ENCODE measurements at places on chromosomes 13 and 19.

DNA sequence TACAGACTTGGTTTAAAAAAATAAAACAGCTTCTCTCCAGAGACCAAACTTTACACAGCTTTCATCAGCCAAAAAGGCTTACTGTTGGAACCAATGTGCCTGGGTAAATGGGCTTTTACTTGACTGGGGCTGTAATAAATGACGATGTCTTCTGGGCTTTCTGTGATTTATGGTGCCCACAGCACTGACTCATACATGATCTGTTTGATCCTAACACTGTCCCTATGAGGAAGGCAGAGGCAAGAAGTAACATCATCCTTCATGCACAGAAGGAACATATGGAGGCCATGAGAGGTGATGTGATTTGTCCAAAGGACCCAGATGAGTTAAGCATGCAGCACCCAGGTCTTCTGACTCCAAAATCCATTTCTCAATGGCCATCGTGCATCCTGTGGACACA lies 77.4 kb downstream of the DOCK9 start:
- DNase-seq: no peak

GRCh38 chr13:66218583-66218982 lies 1011.6 kb downstream of the PCDH9 start:
- no peak for DNase-seq

DNA sequence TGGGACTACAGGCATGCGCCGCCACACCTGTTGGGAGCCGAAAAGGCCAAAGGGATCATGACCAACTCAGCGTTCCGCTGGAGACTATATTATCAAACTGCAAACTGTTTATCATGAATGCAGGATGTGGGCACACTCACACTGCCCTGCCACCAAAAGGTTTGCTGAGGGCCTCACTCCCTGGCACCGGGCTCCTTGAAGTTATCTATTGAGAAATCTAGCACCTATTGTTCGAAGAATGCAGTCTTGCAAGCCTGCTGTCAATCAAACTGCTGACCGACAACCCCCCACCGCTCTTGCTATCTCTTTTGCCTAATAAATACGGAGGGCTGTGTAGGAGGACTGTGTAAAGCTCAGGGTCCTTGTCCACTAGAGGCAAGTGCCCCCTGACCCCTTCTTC lies 5.2 kb upstream of the ZNF836 start:
- DNase-seq: no peak

- no peak for DNase-seq
These were observed 103.5 kb upstream of the AKAP11 start for GRCh38 chr13:42168496-42168895.

GRCh38 chr13:31441800-31442510 lies 242.2 kb downstream of the B3GLCT start:
- no peak for DNase-seq

- no peak for DNase-seq
These were observed 440.5 kb upstream of the SGCG start for GRCh38 chr13:22740264-22740663.

DNA sequence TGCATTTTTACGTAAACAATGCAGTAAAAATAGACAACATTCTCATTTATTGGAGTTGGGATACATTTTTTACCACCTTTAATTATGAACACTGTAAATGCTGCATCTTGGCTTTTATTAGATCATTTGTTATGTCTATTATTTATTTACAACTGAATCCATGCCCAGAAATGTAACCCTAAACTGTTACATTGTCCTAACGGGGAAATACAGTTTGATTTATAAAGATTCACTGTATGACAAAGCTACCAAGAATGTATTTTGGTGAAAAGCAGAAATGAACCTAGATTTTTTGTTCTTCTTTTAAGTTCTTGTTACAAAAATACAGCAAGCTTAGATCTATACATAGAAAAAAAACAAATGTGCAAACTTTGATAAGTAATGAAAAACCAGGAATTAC lies 1.1 kb downstream of the METTL21C start:
- DNase-seq: no peak

DNA sequence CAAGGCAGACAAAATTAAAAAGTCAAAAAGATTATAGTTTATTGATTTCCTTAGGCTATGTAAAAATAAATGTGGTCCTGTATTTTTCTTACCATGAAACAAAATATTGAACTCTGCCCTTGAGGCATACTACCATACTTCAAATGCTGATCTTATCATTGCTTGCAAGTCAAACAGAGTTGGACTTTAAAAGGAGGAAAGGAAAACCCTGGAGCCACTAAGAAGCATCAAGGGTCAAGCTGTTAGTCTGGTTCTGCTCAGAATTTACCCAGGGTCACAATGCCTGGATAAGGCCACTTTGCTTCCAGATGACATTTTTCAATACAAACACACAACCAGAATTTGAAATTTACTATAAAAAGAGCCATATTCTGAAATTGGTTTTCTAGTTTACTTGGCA lies 2.2 kb upstream of the FREM2 start:
- DNase-seq: no peak

- DNase-seq: no peak
These were observed 281.6 kb downstream of the DNAJC15 start for GRCh38 chr13:43304945-43305344.
